Stimulated activated CD8-positive, alpha-beta memory T cell treated with anti-CD3 and anti-CD28 coated beads, Interleukin-15, amount 100 ng/mL, for 4 hours (primary cell): ENCODE measurements at places on chromosomes 2 and 18.

- DNase-seq, result no peak
Observed at GRCh38 chr18:39913672-39914366, 2041.2 kb upstream of the PIK3C3 start.

DNA sequence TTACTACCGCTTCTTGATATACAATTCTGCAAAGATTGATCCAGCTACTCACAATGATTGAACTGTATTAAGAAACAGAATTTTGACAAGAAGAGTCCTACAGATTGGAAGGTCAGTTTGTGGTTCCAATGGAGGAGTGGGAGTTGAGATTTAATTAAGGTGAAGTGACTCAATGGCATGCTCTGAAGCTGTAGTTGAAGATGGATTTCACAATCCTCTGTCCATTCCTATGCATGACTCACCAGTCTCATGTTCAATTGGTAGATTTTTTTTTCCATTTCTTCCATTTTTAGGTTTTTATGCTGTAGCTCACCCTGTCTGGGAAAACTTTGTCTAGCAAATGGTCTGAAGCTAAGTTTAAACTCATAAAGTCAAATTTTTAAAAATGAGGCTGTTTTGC, 83.3 kb downstream of the DPP4 start:
- DNase-seq, result no peak

- no peak for DNase-seq
Observed at GRCh38 chr2:137252934-137253333, 487.6 kb downstream of the THSD7B start.

DNA sequence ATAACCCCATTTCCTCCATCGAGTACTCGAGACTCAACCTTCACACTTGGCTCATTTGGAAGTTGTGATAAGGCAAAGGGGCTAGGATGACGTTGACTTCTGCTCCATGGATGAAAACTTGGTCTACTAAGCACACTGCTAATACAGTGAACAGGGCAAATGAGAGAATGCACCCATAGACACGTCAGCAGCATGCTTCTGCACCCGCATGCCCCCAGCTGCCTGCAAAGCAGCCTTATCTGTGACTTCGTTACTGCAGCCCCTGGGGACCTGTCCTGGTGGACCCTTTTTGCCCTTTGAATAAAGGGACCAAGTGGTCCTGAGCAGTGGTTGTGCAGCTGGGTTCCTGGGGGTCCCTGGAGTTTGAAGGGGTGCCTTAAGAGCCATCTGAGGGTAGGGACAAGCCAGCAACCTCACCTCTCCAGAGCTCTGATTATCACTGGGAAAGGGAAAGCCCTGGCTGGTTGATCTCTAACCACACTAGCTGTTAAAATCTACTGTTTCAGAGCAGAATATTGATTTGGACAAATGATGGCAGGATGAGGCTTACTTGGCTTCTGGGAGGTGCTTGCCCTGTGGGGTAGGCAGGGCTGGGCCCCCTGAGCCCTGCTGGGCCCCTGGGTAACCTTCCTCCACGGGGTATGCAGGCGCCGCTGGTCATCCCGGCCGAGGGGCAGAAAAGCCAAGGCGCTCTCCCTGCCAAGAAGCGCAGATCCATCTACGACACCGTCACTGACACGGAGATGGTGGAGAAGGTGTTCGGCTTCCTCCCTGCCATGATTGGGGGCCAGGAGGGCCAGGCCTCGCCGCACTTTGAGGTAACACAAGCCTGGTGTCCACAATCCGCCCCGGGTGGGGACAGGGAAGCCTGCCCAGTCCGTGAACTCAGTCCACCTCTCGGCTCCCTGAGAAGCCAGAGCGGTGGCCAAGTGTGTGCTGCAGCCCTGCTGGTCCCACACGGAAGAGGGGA, 37.6 kb upstream of the GPR17 start:
- DNase-seq, result no peak

DNA sequence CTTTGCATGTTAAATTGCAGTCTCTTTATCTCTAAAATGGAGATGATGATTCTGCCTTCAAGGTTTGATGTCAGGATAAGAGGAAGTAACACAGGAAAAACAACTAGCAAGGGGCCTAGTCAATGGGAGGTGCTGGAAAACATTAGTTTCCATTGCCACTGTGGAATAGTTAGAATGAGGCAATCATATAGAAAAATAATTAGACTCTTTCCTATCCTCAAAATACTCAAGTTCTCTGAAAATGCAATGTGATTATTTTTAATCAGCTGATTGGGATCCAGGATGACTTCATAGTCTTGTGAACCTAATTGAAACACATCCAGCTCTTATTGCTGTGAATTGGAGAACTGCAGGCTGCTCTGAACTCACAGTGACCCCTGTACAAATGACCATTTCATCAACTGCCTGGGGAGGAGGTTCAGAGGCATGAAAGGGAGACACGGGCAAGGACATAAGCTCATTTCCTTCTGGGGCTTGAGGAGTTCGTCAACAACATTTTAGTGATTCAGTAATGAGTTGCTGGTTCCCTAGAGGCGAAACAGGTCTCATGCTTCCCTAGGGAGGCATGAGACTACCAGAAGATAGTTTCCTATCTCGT, 422.5 kb downstream of the LPIN1 start:
- no peak for DNase-seq

- no peak for DNase-seq
Observed at GRCh38 chr2:230012267-230012884, 56.3 kb downstream of the SLC16A14 start.

DNA sequence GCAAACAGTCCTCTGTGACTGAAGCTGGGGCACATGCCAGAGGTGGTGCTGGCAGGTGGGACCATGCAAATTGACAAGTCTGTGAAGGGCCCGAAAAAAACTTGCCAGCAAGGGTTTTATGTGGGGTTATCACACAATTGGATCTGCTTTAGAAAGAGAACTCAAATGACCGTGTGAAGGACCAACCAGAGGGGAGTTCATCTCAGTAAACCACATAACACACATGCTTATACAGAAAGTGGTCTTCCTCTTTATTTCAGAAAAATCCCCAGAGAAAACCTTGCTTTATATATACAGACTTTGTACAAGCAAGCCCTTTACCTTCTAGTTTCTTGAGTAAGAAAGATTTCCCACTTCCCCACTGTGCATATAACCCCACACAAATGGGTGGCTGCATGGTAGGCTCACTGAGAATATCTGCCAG, 46.7 kb downstream of the KIDINS220 start:
- no peak for DNase-seq

DNA sequence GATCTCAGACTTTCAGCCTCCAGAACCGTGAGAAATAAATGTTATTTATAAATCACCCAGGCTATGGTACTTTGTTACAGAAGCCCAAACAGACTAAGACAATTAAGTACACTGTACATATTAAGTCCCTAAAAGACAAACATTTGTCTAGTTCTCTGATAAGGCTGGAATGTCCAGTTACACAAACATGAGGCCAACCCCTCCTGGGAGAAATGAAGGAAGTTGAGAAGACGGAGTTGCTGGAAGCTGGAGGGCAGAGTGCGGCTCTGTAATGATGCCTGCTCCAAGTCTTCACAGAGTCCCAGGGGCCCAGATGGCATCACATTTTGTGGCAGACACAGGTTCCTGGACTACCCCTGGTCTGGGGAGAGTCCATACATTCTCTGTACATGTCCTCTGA, 79.2 kb upstream of the ST8SIA3 start:
- DNase-seq, result no peak

DNA sequence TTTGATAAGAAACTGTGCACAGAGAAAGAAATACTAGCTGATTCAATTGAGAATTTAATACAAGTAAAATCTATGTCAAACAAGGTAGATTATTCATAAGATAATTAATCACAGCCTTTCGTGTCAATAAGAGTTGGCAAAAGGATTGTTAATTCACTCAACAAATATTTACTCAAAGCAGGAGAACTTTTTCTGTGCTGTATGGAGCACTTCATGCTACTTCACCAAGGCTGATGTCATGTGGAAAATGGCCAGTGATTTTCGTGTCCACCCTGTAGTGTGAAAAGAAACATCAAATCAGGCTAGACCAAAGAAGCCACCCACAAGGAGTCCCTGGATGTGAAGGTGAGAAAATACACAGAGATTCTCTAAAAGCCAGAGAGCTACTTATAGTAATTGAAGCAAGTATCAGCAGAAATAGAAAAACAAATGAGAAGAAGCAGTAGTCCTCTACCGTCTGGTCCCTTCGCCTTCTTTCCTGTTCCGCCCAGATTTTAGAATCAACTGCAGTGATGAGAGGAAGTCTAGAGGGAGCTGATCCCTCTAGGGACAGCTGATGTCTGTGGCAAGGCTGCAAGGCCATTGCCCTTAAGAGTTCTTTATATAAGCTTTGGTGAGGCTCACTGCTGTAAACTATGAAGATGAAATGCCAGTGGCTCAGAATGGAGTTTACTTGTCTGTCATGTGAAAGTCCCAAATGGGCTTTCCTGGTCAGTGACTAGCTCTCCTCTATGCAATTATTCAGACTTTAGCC, 201.3 kb upstream of the APCDD1 start:
- no peak for DNase-seq

- DNase-seq, result no peak
Observed at GRCh38 chr2:83967854-83968253, 491.2 kb downstream of the SUCLG1 start.

- DNase-seq, result no peak
Observed at GRCh38 chr2:176088937-176089842, 3.3 kb upstream of the HOXD13 start.

- DNase-seq, result no peak
Observed at GRCh38 chr2:241849616-241850543, 8.8 kb downstream of the PDCD1 start.

- no peak for DNase-seq
Observed at GRCh38 chr2:24179683-24180082, 4.8 kb downstream of the FAM228A start.

DNA sequence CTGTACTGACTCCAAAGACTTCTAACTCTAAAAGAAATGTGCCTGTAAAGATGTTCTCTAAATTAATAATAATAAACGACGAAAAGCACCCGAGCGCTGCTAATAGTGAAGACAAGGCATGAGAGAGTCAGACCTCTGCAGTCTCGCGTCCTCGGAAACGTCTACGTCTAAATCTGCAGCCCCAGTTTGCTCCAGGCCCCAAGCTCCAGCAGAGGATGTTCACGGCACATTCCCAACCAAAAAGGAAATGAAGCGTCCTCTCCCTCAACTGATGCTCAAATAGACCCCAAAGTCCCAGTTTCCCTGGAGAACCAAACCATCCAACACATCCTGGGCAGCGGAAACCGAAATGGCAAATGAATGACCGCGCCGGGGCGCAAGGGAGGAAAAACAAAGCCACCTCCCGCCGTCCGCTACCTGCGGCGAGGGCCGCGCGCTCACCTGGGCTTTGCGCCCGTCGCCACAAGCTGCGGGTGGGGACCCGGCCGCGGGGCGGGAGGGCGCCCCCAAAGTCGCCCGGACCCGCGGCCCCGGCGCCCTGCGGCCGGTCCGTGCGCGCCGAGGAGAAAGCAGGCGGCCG, 47.1 kb upstream of the CCDC150 start:
- no peak for DNase-seq
